Bronchial epithelial cell (primary cell): ENCODE measurements at places on chromosomes 2 and 18.

- no peak for DNase-seq
Observed at GRCh38 chr2:68295516-68295915, 24.2 kb downstream of the CNRIP1 start.

DNA sequence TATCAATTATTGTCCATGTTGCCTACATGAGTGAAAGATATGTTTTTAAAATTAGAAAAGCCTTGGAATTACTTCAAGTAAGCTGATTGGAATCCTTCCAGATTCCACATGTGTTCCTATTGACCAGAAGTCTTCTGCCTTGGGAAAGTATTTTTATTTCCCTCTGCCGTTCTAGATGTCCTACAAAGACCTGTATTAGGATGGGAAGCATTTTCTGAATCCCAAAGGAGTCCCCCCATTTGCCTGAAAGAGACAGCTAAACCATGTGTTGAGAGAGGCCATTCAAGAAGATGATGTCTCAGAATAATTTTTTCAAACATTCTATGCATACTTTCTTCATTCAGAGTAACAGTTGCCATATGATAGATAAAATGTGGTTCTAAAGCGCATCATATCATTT, 19.0 kb upstream of the MYO1B start:
- DNase-seq: no peak

GRCh38 chr2:21038403-21039073, 5.3 kb downstream of the APOB start:
- peak; percentile 81 for DNase-seq

DNA sequence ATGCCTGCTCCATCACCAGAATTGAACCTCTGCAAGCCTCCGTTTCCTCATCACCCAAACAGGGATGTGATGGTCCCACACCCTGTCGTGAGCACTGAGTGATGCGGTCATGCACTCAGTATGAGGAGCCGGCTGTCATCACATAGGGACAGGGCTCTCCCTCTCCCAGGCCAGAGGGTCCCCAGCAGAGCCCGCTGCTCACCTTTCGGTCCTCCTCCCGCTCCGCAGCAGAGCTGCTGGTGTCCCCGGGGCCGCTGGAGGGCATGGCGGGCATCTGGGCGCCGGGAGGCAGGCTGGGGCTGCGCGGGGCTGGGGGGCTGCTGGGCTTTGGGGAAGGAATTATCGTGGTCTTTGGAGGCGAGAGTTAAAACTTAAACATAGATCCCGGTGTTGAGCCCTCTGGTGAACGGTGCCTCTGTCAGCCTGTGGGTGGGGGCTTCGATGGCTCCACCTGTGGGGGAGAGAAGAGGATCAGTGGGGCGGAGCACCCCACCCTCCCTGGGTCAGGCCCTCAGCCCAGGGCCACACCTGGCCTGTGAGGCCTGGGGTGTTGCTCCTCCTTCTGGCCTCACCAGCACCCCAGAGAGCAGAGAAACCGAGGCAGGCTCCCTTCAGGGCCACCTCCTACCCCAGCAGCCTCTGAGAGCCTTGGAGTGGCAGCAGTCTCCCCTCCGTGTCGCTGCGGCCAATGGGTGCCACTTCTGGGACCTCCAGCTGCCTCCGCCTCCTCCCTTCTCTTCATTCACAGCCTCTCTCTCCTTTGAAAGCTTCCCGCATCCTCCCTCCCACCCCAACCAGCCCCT, 27.8 kb downstream of the DNMT3A start:
- DNase-seq: no peak

DNA sequence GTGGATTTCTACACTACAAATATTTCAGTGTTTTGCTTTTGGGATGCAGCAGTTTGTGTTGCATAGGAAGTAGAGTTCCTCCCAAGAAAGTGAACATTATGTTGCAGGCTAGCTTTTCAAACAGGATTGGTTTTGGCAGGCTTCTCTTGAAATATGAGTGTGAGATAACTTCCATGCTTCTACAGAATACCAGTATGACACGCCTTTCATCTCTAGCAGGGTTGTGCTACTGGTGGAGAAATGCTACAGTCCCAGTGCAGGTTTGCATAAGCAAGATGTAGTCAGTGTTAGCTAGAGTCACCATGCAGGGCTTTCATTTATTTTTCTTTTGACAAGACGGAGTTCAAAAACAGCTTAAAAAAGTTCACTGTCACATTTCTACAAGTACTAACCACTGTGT, 17.1 kb upstream of the CAVIN2 start:
- DNase-seq: no peak

DNA sequence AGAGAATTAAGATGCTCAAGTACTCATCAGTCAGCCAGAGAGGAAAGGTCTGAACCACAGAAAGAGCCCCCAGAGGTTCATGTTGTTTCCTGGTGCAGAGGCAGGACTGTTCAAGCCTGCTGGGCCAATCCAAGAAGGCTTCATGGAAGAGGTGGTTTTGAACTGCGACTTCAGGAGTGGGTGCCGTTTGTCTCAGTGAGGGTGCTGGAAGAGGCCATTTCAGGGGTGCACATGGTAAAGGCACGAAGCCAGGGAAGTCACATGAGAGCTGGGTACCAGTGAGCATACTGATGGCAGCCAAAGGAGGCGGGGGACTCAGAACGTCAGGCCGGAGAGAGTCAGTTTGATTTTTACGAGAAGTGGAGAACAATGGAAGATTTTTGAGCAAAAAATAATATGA, 55.5 kb downstream of the EMILIN2 start:
- no peak for DNase-seq

GRCh38 chr2:145593991-145594614, 1074.2 kb upstream of the ZEB2 start:
- DNase-seq: peak; percentile 92

- DNase-seq: no peak
Observed at GRCh38 chr2:37098416-37099118, 14.2 kb downstream of the GPATCH11 start.
